ENCODE measurements at places on chromosomes 6 and 20.

GRCh38 chr20:63522981-63523611 lies 2.5 kb downstream of the PPDPF start:
- peak; percentile 78 for DNase-seq

DNA sequence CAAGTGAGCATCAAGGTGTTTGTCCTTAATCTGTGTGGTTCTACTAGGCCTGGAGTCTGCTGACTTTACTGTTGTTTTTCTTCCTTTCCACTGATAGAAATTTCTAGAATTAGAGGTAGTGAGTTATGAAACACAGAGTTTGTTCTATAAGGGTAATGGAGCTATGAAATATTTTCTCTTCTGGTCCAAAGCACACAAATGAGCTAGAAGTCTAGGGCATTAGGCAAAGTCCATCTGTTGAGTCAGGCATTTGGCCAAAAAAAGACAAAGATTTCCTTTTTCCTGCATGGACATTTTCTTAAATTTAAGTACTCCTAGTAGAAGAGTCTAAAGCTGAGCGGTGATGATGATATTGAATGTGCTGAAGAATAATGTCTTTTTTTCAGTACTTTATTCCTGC lies 174.3 kb upstream of the STXBP5 start:
- no peak for DNase-seq

DNA sequence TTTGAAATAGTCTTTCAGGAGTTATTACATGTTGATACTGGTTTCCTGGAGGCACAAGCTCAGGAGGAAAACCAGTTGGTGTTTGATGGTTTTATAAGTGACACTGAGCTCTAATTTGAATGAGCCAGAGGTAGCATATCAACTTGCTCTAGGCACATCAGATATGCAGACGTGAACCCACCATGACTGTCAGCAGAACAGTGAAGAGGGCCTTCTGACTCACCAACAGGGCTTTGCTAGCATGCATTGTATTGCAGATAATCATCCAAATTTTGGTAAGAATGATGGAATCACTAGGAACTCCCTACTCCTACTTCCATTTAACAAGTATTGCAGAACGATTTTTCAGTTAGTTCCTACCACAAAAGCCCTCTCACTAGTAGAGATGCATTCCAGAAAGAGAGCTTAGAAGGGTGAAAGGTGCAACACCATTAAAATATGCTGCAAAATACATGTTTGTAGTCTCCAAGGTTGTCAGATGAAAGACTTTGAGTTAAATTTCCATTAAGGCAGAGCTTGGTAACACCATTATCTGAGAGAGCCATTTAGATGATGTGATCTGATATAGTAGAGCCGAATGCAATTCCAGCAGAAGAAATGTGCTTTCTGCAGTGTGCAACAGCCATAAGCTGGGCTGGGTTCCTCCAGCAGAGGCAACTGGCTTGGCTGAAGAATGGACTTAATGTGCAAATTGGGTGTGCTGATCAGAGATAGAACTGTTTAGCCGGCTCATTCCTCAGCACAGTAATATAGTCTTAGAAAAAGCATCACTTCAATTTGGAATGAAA lies 968.7 kb upstream of the ADGRB3 start:
- DNase-seq: no peak

- DNase-seq: no peak
Observed at GRCh38 chr20:49245921-49246740, 26.9 kb downstream of the DDX27 start.

DNA sequence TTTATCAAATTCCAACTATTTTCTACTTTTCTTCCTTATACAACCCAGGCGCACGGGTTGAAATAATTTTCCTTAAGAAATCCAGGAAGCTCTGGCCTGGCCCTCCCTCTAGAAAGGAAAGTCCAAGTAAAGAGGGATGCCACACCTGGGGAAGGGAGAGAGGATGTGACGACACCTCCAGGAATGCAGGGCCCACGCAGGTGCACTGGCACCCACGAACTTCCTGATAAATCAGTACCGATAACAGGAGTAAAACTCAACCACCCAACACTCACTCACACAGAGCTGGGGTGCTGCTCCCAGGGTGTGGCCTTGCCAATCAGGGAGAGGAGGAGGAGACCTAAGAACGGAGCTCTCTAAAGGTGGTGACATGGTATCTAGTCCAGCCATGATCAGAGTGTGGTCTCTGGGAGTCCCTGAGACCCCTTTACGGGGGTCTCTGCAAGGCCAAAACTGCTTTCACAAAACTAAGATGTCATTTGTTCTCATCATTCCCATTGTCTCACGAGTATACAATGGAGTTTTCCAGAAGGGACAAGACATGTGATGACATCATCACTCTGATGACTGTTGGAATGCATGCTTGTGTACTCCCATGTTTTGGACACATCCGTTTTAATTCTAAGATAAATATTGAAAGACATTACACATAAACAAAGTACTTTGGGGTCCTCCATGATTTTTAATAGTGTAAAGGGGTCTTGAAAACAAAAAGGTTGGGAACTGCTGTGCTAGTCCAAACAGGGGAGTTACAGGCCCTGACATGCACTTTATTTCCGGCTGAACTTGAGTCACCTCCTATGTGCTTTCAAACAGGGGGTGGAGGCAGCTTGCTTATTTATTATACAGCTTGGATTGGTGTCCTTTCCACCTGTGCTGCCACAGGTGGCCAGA lies 2.2 kb upstream of the PARD6B start:
- DNase-seq: no peak

GRCh38 chr6:142945049-142945445 lies at the start of gene HIVEP2:
HIVEP2 (minus strand) TSS chr6:142945176; CDS start chr6:142774738, 170,438 bp downstream.
- peak; percentile 95 for DNase-seq

- DNase-seq: no peak
Observed at GRCh38 chr20:43415661-43416430, 41.9 kb upstream of the SRSF6 start.

DNA sequence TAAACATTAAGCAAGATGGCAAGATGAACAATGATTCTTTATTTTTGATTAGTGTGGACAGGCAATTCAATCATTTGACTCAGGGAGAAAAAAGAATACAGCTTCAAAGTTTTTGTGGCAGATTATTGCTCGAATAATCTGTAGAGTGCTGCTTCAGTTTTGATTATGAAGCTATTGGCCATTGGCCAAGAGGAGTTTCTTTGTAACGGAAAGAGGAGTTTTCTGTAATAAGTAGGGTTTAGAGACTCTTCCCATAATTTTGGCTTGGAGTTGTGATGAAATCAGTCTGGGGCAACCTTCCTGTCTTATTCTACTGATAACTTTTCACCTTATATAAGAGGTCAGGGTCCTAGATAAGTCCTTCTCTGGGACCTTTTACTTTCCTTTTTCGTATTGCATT lies 256.7 kb upstream of the RAB32 start:
- DNase-seq: no peak

DNA sequence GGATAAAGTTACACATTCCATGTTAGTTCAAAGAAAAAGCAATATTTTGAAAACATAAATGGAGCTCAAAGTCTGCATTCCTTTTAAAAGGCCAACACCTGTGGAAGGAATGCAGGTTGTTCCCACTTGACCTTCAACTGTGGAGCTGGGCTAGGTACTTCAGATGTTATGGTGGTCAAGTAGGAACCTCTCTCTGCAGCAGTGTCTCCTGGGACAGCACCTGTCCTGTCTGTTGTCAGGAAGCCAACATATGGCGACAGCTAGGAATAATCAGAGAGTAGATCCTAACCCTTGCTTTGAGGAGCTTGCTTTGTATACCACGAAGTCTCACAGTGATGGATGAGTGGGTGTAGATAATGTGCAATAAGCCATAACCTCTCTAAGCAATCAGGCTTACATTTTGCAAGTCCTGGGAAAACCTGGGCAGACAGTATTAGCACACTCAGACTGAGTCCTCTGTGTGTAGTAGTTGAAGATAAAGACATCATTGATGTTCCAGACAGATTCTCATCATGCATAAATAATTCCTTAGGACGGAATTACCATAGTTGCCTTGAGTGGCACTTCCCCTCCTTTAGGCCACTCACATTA lies 347.5 kb downstream of the PRL start:
- DNase-seq: no peak

DNA sequence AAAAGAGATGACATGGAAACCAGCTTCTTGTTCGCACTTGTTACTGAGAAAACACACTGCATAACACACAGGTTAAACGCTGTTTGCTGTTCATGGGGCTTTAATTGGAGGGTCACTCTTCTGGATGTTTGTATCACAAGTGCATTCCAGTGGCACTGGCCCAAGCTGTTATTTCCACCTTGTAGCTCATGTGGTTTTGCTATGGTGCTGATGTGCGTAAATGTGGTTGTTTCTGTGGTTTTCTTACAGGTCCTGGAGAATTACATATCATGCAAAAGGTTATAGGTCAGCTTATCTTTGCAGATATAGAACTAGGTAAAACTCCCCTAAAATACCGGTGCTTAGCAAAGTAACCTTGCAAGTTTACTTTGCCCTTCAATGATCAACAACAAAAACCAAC lies 89.3 kb upstream of the AHI1 start:
- DNase-seq: no peak

DNA sequence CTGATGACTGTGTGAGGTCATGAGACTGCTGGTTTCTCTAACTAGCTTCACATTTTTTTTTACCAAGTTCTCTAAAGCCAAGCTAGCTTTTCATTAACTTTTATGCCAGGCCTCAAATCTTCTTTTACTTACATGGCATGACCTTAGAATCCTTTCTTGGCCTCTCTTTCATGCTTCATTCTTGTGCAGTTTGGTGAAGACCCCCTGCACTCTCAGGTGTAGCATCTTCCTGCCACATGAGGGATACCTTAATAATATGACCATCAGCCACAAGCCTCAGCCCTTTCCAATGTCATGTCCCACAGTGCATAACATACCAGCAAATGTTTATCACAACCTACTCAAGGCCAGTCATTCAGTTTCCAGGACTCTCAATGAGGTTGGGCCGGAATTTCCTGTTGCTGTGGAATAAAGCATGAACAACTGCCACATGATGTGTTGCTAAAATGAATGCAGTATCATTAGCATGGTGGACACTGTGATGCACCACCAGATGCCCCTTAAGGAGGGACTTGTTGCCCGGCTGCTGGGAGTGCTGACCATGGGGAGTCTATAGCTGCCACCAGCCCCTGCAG lies 72.2 kb downstream of the RIN2 start:
- DNase-seq: no peak

- DNase-seq: no peak
Observed at GRCh38 chr6:139841794-139842215, 467.4 kb upstream of the CITED2 start.

DNA sequence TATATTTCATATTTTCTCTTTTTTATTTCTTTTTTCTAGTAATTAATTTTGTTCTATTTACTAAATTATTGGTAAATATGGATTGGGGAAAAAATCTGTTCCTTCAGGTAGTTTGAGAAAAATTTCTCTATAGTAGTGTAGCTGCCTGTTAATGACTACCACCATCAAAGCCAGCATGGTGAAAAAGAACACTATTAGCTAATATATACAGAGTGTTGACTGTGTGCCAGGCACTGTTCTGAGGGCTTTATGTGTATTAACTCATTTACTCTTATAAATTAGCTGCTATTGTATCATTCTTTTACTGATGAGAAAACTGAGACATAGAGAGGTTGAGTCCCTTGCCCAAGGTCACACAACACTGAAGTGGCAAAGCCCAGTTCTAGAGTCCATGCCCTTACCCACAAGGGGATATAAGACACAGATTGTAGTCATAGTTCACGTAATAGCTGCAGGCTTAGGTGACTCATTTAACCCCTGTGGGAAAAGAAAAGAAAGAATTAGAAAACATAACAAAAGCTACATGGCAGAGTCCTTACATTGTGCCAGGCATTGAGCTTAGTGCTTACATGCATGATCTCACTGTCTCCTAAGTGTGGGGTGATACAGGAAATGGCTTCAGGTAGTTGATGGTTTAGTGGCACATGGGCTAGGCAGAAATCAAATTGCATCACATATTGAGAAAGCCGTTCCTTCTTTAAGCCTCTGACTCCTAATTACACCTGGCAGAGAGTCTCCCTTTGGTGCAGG lies 12.2 kb upstream of the AKIRIN2 start:
- DNase-seq: no peak
